CD8-positive, alpha-beta T cell (primary cell): ENCODE measurements at places on chromosomes 11 and 22.

DNA sequence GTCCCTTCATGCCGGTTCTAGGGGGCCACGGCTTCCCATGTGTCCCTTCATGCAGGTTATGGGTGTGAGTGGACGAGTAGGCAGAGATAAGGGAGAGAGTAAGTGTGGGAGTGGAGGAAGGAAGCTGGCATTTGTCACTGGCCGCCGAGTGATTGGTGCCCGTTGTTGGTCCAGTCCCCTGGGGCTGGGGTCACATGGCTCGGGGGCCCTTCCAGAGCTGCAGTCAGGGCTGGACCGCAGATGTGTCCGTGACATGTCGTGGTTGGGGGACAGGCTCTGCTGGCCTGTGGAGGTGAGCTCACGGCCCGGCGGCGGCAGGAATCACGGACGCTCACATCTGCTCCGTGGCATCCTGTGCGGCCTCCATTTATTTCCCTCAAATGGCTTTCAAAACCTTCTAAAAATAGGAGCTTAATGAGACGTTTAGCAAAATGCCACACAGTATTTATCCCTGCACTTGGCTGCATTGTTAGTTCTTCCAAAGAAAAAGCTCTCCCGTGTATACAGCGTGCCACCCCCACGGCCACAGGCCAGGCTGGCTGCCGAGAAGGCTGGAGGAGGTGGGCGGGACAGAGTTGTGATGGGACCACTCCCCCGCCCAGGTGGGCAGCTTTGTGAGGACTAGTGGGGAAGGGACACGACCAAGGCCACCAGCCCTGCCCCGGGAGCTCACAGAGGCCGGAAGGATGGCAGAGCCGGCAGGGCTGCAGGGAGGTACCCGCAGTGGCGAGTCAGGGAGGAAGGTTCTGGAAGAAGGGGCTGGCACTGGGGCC is 386.7 kb downstream of the TBC1D22A start:
- no peak for DNase-seq

- no peak for DNase-seq
Measured at GRCh38 chr11:103709371-103709770, 327.1 kb upstream of the DDI1 start.

DNA sequence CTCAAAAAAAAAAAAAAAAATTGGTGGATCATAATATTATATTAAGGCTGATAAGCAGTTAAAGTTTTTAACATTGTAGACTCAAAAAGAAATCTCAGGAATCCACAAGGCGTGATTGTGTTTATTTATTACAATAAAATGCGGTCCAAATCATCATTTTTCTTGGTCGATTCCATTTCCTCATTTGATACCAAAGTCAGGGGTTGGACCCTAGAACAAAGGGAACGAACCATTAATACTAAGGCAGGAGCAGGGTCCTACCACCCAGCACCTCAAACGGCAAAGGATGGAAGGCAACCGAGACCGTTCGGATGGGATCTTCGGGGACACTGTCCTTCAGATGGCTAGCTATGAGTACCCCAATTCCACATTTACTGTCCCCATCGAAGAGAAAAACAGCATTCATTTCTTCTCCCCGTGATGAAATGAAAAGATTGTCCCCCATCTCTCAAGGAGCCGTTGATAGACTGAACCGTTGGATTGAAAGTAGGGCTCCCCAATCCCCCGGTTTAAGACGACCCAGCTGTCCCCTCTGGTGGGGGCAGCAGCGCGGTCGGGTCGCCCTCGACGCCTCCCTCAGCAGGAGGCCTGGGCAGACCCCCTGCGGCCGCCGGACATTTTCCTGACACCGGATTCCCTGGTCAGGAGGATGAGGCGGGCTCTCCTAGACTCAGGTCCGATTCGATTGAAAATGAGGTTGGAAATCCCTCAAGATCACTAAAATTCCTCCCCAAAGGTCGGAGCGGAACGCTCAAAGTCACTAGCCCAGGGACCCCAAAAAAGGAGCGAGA is 607 bp downstream of the DMC1 start:
- no peak for DNase-seq

GRCh38 chr11:115759622-115760460 is 255.6 kb upstream of the CADM1 start:
- no peak for DNase-seq

- no peak for DNase-seq
Measured at GRCh38 chr11:121929581-121929980, 186.4 kb downstream of the BLID start.

DNA sequence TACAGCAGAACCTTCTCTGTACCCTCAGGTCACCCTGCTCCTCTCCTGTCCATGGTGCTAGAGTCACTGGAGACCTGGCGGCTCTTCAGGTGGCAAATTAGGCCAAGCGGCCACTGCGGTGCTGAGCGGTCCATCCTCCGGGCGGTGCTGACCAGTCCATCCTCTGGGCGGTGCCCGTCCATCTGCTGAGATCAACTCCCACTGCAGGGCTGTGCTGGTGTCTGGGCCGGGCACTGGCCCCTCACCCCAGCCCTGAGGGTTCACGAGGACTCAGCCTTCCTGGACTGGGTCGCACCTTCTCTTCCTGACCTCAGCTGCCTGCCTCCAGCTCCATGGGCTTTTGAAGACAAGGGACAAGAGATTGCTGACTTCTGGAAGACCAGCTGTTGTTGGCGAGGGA is 782.9 kb downstream of the BRD1 start:
- DNase-seq = no peak

- no peak for DNase-seq
Measured at GRCh38 chr11:6594142-6594768, 9.2 kb downstream of the RRP8 start.

- no peak for DNase-seq
Measured at GRCh38 chr22:41899110-41899509, 15.8 kb downstream of the SHISA8 start.

- DNase-seq = no peak
Measured at GRCh38 chr22:26314171-26314570, 114.9 kb upstream of the ASPHD2 start.

GRCh38 chr22:38110008-38110862 is at the start of gene BAIAP2L2:
BAIAP2L2 (minus strand) TSS chr22:38110684; CDS start chr22:38110525, 159 bp downstream.
- DNase-seq = no peak

GRCh38 chr11:43554148-43554473 is 126.4 kb upstream of the HSD17B12 start:
- no peak for DNase-seq

DNA sequence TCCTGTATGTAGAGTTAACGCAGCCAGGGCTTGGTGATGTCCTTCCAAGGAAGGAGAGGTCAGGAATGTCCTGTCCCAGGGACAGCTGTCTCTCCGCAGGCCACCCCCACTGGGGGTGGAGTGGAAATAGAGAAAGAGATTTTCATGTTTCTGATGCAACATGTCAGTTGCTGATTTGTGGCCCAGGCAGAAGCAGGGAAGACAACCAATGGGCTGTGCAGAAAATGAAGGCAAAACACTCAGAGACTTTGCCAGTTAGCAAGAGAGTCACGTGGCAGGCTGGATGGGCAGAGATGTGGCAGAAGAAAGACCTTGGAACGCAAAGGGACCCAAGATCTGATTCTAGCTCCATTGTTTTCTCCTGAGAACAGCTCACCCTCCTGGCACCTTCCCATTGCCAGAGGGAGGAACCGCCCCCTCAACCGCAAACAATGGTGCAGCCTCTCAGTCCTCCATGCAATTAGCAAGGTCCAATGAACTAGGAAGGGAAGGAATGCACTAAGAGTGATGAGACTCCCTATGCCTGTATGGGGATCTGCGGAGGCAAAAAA is 71.0 kb downstream of the SYN3 start:
- no peak for DNase-seq

DNA sequence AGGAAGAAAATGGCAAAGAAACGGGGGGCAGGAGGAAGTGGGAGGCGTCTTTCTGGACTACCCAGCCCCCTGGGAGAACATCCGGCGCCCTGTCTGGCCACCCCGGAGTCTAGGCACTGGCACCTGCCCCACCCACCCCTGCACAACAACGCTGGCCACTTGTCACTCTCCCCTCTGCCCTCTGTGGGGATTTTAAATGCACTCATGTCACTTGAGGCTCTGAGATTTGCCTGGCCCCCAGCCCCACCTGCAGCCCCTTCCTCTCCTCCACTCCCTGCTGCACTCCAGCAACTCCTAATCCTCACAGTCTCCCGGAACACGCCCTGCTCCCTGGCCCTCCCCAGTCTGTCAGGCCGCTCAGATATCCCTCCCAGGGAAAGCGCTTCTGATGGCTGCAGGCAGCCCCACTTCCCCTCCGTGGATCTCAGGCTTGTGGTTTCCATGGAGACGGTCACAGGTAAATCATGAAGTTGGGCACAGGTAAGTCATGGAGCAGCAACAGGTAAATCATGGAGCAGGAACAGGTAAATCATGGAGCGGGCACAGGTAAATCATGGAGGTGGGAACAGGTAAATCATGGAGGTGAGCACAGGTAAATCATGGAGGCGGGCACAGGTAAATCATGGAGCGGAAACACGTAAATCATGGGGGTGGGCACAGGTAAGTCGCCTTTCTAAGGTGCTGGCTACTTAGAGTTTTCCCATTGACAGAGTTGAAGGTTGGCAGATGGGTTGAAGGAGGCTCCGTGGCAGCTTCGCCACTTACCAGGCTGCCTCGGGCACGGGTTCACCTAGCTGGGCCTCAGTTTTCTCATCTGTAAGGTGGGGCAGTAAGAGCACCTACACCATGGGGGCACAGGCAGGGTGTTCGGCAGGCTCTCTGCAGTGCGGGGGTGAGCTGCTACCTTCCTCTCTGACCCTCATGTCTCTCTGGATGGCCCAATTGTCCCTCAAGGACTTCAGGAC is 79.0 kb upstream of the SHISAL1 start:
- DNase-seq = no peak

GRCh38 chr11:10539339-10539738 is 1.6 kb downstream of the RNF141 start:
- DNase-seq = no peak

GRCh38 chr22:43385770-43386641 is 25.8 kb upstream of the MPPED1 start:
- DNase-seq = peak; percentile 83

GRCh38 chr11:32153747-32154146 is 62.9 kb downstream of the RCN1 start:
- no peak for DNase-seq

GRCh38 chr11:87114093-87114492 is 76.4 kb downstream of the TMEM135 start:
- no peak for DNase-seq

DNA sequence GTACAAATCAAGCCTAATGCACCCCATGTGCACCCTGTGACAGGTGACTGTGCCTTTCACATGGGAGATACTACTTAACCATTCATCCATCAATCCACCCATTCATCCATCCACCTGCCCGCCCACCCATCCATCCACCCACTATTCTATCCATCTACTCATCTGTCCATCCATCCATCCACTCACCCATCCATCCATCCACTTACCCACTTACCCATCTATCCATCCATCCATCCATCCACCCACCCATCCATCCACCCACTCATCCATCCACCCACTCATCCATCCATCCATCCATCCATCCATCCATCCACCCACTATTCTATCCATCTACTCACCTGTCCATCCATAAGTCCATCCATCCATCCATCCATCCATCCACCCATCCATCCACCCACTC is 7.5 kb downstream of the C11orf24 start:
- no peak for DNase-seq

DNA sequence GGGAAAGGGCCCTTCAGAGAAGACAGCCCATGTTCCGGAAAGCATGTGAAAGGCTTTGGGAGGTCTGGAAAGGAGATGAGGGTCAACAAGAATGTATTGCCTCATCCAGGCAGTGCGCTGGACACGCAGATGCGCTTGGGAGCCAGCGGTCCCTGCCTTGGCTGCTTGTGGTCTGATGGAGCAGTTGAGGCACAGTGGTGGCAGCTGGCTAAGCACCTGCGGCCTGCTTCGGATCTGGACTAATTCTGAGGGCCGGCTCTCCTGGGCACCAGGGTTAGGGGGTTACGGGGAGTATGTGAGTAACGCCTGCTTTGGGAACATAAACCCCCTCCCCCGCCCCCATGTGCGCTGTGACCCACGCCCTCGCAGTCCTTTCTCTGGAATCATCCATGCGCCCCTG is 4.6 kb upstream of the TM7SF2 start:
- DNase-seq = no peak

DNA sequence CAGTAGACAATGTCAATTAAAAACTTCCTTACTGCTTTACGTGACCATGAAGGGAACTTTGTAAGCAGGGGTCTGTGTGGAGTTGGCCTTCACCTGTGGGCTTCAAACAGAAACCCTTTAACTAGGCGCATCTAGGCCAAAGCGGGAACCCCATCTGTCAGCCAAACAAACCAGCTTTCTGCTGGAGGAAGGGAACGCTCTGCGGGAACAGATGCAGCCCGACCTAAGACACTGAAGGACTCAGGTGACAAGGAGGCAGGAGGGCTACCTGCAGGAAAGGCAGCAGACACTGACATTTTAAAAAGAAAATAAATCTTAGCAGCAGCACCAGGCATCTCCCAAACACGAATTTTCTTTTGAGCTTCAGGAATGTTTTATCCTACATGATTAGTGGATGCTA is 78.4 kb downstream of the CADM1 start:
- DNase-seq = no peak

DNA sequence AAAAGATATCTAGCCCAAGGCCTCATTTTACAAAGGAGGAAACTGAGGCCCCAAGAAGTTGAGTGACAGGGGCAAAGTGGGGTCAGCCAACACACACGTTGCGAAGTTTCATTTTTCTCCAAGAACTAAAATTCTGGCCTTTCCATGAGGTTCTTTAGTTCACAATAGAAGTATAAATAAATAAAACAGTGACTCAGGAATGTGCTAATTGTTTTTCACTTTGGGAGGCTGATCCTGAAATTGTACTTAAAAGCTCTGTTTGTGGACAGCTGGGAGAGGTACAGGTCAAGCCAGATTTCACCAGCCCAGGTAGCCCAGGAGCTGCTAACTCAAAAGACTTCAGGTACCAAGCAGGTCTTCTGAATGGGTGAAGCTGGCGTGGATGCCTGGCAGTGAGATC is 105.2 kb downstream of the TRAF6 start:
- DNase-seq = no peak

DNA sequence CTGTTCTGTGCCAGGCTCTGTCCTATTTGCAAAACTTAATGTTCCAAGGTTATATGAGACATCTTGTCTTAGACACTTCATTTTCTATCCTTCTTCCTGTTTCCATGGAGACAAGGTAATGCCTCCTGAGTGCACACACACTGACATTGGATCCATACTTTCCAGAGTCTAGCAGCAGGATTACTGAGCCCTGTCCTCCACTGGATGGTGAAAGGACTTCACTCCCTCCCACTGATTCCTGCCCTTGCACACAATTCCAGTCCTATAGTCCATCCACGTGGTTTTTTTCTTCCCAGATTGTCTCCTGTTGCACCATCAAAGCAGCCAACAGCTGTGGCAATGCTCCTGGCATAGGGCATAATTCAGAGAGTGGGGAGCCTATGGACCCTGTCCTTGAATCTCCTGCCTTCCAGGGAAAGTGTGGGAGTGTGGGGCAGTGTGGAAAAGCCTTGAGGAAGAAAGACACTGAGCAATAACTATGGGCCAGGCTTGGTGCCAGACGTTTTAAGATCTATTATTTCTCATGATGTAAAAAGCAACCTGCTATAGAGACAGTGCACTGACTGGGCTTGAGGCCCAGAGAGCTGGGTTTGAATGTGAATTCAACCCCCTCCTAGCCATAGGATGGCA is 31.3 kb downstream of the SERPINH1 start:
- no peak for DNase-seq
